Activated T-cell treated with anti-CD3 and anti-CD28 coated beads, Interleukin-2, amount 50 U/mL, for 72 hours (primary cell): ENCODE measurements at places on chromosomes 7 and 10. TPM values are rescaled to one million over a fixed set of nuclear protein-coding genes. Genes with fewer than 3 reads are reported as not detected.

DNA sequence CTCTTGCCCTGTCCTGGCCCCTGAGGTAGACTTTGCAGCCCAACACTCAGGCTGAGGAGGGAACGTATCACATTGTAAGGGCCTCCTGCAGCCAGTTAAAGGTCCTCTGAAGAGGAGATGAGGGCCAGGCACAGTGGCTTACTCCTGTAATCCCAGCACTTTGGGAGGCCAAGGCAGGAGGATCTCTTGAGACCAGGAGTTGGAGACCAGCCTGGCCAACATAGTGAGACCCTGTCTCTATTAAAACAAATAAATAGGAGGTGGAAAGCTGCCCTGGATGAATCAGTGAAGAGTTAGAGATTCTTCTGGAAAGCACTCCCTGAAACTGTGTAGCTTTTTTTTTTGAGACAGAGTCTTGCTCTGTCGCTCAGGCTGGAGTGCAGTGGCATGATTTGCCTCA, 2.3 kb upstream of the C10orf62 start:
- no peak for DNase-seq

DNA sequence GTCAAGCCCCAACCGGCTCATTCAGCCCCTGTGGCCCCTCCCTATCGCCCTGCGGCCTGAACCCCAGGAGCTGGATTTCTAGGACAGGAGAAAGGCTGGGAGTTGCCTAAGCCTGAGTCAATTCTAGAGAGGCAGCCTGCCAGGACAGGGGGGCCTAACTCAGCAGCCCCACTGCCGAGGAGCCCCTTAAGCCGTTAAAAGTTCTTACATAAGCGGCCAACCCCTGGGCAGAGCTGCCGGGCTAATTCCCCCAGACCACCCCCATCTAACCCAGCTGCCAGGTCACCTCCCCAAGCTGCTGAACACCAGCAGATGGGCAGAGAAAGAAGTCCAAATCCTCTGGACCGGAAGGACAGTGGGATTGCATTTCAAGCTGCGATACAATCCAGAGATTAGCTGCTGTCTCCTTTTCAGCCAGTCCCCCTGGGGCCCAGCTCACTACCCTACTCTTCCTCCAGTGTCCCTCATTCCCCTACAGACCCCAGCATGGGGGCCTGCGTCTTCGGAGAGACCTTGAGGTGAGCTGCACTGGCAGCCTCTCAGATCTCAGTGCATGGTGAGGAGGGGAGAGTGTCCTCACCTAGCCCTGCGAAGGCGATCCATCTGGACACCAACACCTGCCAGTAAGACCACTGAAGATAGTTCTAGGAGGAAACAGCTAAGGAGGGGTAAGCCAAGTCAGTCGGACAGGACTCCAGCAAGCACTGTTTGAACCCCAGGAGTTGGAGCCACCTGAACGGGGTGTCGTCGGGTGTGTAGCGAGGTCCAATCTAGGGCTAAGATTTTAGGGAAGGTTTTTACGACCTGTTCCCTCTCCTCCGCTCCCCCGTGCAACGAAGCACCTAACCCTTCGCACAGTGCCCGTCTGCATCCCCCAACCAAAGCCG, 830 bp downstream of the IMPDH1 start:
- DNase-seq: no peak

GRCh38 chr10:31867646-31868045, 61.0 kb downstream of the ARHGAP12 start:
- no peak for DNase-seq

DNA sequence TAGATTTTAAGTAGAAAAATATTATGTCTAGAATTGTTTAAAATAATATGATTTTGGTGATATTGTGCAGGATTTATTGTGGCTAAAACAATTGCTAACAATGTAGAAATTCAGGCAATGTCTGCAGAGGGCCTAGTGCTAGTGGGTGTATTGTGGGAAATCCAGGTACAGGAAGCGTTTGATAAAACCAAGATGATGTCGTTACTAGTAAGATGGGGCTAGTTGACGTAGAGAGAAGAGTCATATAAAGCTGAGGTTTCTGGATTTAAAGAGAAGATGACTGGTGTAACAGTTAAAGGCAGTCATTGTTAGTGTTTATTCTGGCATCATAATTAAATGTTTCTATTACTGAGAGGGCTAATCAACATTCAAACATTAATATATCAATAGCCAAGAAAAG, 43.5 kb downstream of the ADK start:
- no peak for DNase-seq

- DNase-seq: no peak
These were observed 19.8 kb downstream of the YME1L1 start for GRCh38 chr10:27134371-27134770.

GRCh38 chr10:70137927-70138883, 5.6 kb upstream of the AIFM2 start:
- DNase-seq: no peak

DNA sequence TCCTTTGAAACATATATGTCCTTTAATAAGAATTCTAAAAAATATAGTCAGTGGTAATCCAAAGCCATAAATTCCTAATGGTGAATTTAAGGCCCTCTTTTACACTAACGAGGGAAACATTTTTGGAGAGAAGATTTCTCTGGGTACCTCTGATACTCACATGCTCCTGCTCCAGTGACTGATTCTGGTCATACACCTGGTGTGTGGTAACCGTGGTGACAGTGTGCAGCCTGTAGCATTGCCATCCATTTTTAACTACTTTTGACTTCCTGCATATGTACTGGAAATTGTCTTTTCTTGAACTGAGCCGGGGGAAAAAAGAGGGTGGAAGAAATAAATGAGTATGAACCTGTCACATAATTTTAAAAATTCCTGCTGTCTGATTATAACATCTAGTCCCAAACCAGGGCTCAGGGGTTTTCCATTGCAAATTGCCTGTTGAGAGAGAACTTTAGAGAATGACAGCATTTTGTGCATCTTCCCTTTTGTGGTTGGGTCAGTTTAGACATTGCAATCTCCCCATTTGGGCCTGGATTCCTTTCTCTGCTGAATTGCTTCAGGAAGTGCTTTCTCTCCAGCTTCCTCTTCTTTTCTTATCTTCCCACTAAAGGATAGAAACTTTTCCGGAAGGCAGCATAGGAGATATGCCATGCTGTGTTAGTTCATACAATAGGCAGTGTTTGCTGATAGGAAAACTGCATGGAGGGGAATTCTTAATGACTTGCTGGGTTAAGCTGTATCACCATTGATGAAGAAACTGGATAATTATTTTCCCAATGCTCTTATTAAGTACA, 125.5 kb downstream of the GRM3 start:
- DNase-seq: no peak

DNA sequence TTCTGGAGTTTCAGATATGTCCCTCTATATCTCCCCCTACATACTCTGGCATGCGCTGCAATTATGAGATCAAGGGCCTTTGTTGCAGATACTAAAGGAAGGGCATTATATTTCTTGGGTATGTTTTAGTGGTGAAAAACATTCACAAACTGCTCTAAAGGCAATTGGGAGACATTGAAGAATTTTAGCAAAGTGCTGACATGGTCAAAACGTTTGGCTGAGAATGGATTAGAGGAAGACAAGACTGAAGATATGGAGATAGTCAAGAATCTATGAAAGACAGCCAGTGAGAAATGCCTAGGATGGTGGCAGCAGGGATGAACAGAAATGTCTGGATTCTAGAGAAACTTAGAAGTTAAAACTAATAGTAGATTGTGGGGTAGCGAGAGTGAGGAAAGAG, 104.5 kb upstream of the CABCOCO1 start:
- DNase-seq: no peak

DNA sequence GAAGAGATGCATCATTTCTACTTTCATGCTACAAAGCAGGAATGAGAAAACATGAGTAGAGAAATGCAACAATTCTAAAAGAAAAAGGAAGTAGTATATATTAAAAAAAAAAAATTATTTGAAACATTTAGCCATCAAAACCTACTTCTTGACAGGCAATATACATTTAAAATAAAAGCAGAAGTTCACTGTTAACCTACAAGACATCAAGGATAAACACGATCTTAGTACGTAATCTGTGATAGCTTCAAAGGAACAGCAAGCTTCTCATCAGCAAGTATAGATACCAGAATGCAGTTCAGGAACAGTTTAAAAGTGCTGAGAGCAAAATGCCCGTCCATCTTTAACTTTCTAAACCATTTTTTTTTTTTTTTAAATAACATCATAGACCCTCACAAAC, 36.9 kb downstream of the MALSU1 start:
- no peak for DNase-seq

DNA sequence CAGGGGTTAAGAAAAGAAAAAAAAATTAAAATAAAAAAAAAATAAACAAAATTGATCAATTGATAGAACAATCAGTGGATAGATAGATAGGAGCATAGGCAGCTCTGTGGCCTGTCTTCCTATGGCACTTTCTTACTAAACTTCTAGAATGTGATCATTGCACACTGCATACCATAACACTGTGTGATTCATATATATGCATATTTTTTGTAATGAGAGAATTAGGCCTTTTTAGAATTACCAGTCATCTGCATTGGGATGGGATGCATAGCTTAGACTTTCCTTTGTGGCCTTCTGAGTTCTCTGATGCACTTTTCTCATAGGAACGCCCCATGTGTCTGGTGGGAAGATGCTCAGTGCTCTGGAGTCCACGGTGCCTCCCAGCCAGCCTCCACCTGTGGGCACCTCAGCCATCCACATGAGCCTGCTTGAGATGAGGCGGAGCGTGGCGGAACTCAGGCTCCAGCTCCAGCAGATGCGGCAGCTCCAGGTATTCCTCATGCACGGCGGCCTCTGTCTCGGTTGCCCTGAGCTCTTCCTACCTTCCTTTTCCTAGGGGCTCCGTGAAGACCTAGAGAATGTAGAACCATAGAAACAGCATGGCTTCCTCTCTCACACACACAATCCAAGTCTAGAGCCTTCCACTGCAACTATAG, 222.5 kb downstream of the ARHGAP21 start:
- DNase-seq: no peak

GRCh38 chr10:15238555-15239335, 70.3 kb upstream of the NMT2 start:
- peak; percentile 20 for DNase-seq

- peak; percentile 77 for DNase-seq
These were observed at the start of gene SPOCK2 for GRCh38 chr10:72087969-72088888. TSS of gene SPOCK2 (minus strand) at chr10:72088551. CDS start at chr10:72088328, 223 bp downstream.

AMZ1 gene
- total RNA-seq: 1.3 TPM

CHAT gene
- not detected for total RNA-seq

SPDYE2B gene
- not detected for total RNA-seq

HOXA1 gene
- total RNA-seq: 0.58 TPM

NUTM2E gene
- total RNA-seq: not detected
